ENCODE measurements at places on chromosomes 16 and 17. TPM values are rescaled to one million over a fixed set of nuclear protein-coding genes. Genes with fewer than 3 reads are reported as not detected.

- H3K27ac ChIP-seq: no peak overlapping the region
- H3K27me3 ChIP-seq: no peaks in the 10 kb centered on the region
- DNase-seq: no peak
- H3K36me3 ChIP-seq: no peaks in the 10 kb centered on the region
Measured at GRCh38 chr16:13098536-13098935, 197.1 kb downstream of the SHISA9 start.

The C17orf67 gene
- 2.0 TPM for total RNA-seq

DNA sequence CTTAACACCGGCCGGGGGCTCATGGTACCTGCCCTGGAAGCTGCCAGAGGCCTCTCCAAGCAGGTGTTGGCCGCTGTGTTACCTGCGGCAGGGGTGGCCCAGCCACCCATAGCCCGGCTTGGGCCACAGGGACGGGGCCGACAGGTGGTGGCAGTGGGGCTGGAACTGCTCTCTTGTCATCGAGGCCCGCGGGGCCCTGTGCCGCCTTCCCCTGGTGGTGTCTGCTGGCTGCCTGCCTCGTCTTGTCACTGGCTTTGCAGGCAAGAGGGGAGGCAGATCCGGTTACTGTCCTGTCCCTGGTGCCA is 27.1 kb downstream of the GSE1 start:
- no peaks in the 10 kb centered on the region for H3K36me3 ChIP-seq
- no peak overlapping the region for H3K27ac ChIP-seq
- no peaks in the 10 kb centered on the region for H3K27me3 ChIP-seq
- DNase-seq: no peak
- no peaks in the 10 kb centered on the region for H3K4me1 ChIP-seq

GRCh38 chr17:80649672-80650330 is 105.2 kb downstream of the RPTOR start:
- peaks cover 8% of the 10 kb centered on the region for H3K4me1 ChIP-seq
- peak; percentile 84 for DNase-seq
- no peak overlapping the region for H3K4me3 ChIP-seq
- H3K27me3 ChIP-seq: no peaks in the 10 kb centered on the region

GRCh38 chr17:66373944-66374817 is 71.8 kb downstream of the PRKCA start:
- H3K4me1 ChIP-seq: peaks cover 12% of the 10 kb centered on the region
- no peaks in the 10 kb centered on the region for H3K36me3 ChIP-seq
- H3K27ac ChIP-seq: peak overlapping the region; percentile 14
- H3K4me3 ChIP-seq: no peak overlapping the region
- no peaks in the 10 kb centered on the region for H3K27me3 ChIP-seq

DNA sequence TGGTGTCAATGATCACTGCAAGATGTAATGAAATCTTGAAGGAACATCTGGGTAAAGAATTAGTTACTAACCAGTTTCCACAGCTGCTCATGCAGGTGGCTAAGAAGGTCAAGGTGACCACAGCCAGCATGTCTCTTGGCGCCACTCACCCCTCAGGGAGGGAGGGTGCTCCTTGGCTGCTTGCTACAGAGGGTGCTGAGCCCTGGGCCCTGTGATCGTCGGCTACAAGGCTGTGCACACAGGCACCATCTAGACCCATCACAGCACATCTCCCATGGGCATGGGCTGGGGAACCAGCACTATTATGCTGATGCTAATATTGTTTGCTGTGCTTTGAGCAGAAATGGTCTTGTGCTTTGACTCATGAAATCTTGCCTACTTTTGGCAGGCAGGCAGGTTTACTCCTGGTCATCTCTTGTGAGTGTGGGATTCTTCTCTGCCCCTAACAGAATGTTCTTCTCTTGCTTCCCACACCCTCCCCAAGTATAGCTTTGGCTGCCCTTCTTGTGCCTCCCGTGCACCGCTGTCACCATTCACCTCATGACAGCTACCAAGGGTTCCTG is 36.4 kb downstream of the TXNDC11 start:
- no peak for DNase-seq
- H3K27ac ChIP-seq: no peak overlapping the region
- no peak overlapping the region for H3K4me3 ChIP-seq
- peaks cover 8% of the 10 kb centered on the region for H3K4me1 ChIP-seq
- H3K27me3 ChIP-seq: no peaks in the 10 kb centered on the region

GRCh38 chr16:12470311-12471229 is 333.1 kb downstream of the CPPED1 start:
- no peaks in the 10 kb centered on the region for H3K4me1 ChIP-seq
- H3K27me3 ChIP-seq: no peaks in the 10 kb centered on the region
- no peak overlapping the region for H3K27ac ChIP-seq
- no peaks in the 10 kb centered on the region for H3K36me3 ChIP-seq
- DNase-seq: no peak
- H3K4me3 ChIP-seq: no peak overlapping the region

The KRT40 gene
- not detected for total RNA-seq

- no peaks in the 10 kb centered on the region for H3K27me3 ChIP-seq
- peak overlapping the region; percentile 73 for H3K4me3 ChIP-seq
- H3K36me3 ChIP-seq: no peaks in the 10 kb centered on the region
- H3K4me1 ChIP-seq: no peaks in the 10 kb centered on the region
- peak overlapping the region; percentile 88 for H3K27ac ChIP-seq
- peak; percentile 64 for DNase-seq
Measured at GRCh38 chr17:78781104-78781892, 775 bp downstream of the CYTH1 start.

GRCh38 chr16:68479271-68479670 is 31.0 kb upstream of the SMPD3 start:
- no peaks in the 10 kb centered on the region for H3K36me3 ChIP-seq
- no peaks in the 10 kb centered on the region for H3K27me3 ChIP-seq
- no peak overlapping the region for H3K4me3 ChIP-seq
- DNase-seq: no peak
- no peak overlapping the region for H3K27ac ChIP-seq

GRCh38 chr17:5138616-5139457 is 23.0 kb downstream of the USP6 start:
- no peak overlapping the region for H3K4me3 ChIP-seq
- DNase-seq: no peak
- no peaks in the 10 kb centered on the region for H3K27me3 ChIP-seq
- H3K4me1 ChIP-seq: no peaks in the 10 kb centered on the region

The CRK gene
- 61.3 TPM for total RNA-seq

The CEP295NL gene
- 3.6 TPM for total RNA-seq

DNA sequence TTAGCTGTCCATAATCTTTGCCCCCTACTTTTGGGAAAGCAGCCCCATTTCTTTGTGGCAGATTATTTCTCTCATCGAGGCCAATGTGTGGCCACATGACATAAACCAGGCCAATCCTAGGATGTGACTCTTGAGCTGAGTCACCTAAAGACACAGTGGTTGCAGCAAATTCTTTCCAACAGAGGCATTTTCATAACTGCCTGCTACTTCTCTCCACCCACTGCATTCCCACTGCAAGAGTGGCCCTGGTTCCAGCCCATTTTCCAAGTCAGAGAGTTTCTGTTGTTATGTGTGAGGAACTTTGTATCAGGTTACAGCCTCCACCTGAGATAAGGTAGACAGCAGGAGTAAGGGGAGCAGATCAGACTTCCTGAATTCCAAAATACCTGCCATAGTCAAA is 195.2 kb downstream of the RGS9 start:
- DNase-seq: no peak
- no peaks in the 10 kb centered on the region for H3K36me3 ChIP-seq
- no peaks in the 10 kb centered on the region for H3K27me3 ChIP-seq
- H3K4me3 ChIP-seq: no peak overlapping the region

DNA sequence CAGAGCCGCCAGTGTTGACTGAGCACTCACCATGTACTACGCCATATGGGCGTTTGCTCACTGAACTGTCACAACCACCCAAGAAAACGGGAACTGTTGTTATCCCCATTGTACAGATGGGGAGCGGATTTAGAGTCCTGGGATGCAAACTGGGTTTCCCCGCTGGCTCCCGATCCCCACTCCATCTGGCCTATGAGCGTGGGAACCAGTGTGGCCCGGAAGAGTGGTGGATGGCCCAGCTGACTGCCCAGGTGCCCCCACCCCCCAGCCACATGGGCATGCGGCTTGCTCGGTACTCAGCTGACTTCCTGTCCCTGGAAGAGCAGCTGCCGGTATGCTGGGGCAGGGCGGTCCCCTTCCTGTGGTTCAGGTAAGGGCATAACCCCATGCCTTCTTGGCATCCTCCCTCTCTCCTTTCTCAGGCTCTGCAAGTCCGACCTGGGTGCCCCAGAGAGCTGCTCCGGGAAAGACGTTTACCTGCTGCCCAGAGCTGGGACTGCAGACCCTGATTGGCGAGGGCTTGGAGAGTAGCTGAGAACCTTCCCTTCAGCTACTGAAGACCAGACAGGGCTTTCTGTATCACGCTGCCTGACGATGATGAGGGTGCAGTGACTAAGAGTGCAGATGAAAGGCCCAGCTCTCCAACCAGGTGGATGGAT is 16.2 kb downstream of the SOCS3 start:
- H3K36me3 ChIP-seq: no peaks in the 10 kb centered on the region
- H3K27ac ChIP-seq: no peak overlapping the region
- no peaks in the 10 kb centered on the region for H3K27me3 ChIP-seq
- H3K4me3 ChIP-seq: no peak overlapping the region
- no peaks in the 10 kb centered on the region for H3K4me1 ChIP-seq

GRCh38 chr16:75222271-75222783 is 3.5 kb downstream of the CTRB1 start:
- H3K4me3 ChIP-seq: no peak overlapping the region
- H3K27me3 ChIP-seq: no peaks in the 10 kb centered on the region
- no peak overlapping the region for H3K27ac ChIP-seq
- no peaks in the 10 kb centered on the region for H3K4me1 ChIP-seq
- no peaks in the 10 kb centered on the region for H3K36me3 ChIP-seq

- H3K4me1 ChIP-seq: no peaks in the 10 kb centered on the region
- no peaks in the 10 kb centered on the region for H3K27me3 ChIP-seq
- H3K36me3 ChIP-seq: peaks cover 6% of the 10 kb centered on the region
- H3K27ac ChIP-seq: no peak overlapping the region
- no peak for DNase-seq
Measured at GRCh38 chr17:36575028-36575427, 16.7 kb upstream of the DHRS11 start.

The GPRC5C gene
- total RNA-seq: 358 TPM

The KRT12 gene
- not detected for total RNA-seq

DNA sequence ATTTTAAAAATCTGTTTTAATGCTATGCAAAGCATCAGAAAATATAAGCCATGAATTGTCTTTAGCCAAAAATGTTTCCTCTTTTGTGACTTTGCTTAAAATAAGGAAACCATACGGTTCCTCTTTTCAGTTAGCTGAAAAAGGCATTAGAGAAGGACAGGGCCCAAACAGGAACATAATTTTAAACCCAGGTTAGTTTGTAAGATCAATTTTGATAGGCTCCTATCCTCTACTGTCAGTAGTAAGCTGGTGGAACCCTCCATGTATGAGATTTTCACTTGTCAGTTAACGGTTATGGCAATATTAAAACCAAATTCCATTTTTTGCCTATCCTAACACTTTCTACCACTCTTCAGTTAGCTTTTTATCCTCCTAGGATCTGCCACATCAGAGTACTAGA is 4.3 kb downstream of the EVI2B start:
- no peaks in the 10 kb centered on the region for H3K27me3 ChIP-seq
- no peaks in the 10 kb centered on the region for H3K36me3 ChIP-seq
- H3K27ac ChIP-seq: no peak overlapping the region
- no peak for DNase-seq
- H3K4me3 ChIP-seq: no peak overlapping the region

DNA sequence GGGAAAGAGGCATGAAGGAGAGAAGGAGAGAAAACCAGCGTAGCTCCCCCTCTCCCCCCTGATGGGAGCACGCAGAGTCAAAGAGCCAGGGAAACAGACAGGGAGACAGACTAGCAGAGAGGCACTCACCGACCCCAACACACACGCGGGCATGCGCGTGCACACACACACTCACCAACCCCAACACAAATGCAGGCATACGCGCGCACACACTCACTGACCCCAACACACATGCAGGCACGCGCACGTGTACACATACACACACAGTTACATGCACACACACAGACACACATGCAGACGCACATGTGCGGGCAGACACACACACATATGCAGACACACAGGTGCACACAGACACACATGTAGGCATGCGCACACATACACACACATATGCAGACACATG is 4.6 kb downstream of the CACNB1 start:
- H3K4me3 ChIP-seq: no peak overlapping the region
- peaks cover 4% of the 10 kb centered on the region for H3K36me3 ChIP-seq
- peak; percentile 41 for DNase-seq
- peaks cover 2% of the 10 kb centered on the region for H3K4me1 ChIP-seq
- H3K27ac ChIP-seq: no peak overlapping the region

The HOXB9 gene
- total RNA-seq: 45.8 TPM

The YPEL3 gene
- total RNA-seq: 40.0 TPM

GRCh38 chr16:56047307-56048234 is 143.7 kb upstream of the GNAO1 start:
- no peak overlapping the region for H3K4me3 ChIP-seq
- H3K27me3 ChIP-seq: no peaks in the 10 kb centered on the region
- no peak for DNase-seq
- H3K4me1 ChIP-seq: no peaks in the 10 kb centered on the region
- H3K36me3 ChIP-seq: no peaks in the 10 kb centered on the region

DNA sequence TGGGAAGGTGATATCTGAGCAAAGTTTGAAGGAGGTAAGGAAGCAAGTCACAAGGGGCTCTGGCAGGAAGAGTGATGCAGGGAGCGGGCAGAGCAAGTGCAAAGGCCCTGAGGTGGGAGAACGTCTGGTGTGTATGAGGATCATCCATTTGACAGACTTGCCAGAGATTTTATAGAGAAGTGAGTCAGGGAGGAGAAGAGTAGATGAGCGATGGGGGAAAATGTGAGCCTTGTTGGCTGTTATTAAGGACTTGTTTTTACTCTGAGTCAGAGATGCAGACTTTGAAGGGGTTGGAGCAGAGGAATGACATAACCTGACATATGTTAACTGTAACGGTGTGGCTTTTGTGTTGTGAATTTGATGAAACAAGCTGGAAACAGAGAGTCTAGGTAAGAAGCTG is 3.5 kb upstream of the CLEC10A start:
- DNase-seq: no peak
- H3K4me1 ChIP-seq: no peaks in the 10 kb centered on the region
- no peak overlapping the region for H3K27ac ChIP-seq

The NUPR1 gene
- 64.7 TPM for total RNA-seq

The FAM117A gene
- total RNA-seq: 12.9 TPM

The PRRT2 gene
- total RNA-seq: 1.9 TPM

The MILR1 gene
- 17.8 TPM for total RNA-seq

Measured in kidney (tissue), 22 donors.